ENCODE measurements at places on chromosomes 16 and 17. TPM values are rescaled to one million over a fixed set of nuclear protein-coding genes. Genes with fewer than 3 reads are reported as not detected.

DNA sequence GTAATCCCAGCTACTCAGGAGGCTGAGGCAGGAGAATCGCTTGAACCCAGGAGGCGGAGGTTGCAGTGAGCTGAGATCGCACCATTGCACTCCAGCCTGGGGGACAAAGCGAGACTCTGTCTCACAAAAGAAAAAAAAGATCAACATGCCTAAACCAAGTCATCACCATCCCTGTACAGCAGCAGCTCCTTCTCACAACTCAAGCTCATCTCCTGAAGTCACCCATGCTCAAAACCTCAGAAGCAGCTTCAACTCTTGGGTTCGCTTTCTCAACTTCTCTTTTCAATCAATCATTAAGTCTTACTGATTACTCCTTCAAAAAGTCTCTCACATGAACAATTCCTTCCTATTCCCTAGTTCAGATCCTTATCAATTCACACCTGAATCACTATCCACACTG is 31.3 kb downstream of the PHLPP2 start:
- no peaks in the 10 kb centered on the region for H3K27me3 ChIP-seq
- no peak overlapping the region for H3K4me3 ChIP-seq
- no peaks in the 10 kb centered on the region for H3K4me1 ChIP-seq
- H3K27ac ChIP-seq: no peak overlapping the region
- H3K36me3 ChIP-seq: peaks cover 26% of the 10 kb centered on the region
- no peak for DNase-seq

GRCh38 chr17:66427134-66427533 is 124.7 kb downstream of the PRKCA start:
- H3K4me1 ChIP-seq: no peaks in the 10 kb centered on the region
- DNase-seq: no peak
- H3K27me3 ChIP-seq: no peaks in the 10 kb centered on the region

DNA sequence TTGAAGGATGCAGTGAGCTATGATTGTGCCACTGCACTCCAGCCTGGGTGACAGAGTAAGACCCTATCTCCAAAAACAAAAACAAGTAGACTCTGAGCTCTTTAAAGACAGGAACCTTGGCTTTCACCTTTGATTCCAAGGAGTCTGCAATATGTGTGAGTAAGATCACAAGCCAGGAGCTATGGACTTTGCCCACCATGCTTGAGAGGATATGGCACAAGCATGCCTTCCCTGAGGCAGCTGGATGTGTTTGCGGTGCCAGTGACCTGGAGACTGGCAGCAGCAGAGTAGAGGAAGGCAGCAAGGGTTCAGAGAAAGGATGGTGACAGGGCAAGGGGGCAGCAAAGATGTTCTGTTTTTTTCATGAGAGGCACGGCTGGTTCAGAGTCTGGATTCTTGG is 14.5 kb upstream of the PRKCA start:
- no peak overlapping the region for H3K27ac ChIP-seq
- no peak overlapping the region for H3K4me3 ChIP-seq
- H3K4me1 ChIP-seq: no peaks in the 10 kb centered on the region
- no peak for DNase-seq
- H3K27me3 ChIP-seq: no peaks in the 10 kb centered on the region

- no peak overlapping the region for H3K4me3 ChIP-seq
- no peaks in the 10 kb centered on the region for H3K27me3 ChIP-seq
- no peaks in the 10 kb centered on the region for H3K36me3 ChIP-seq
- H3K4me1 ChIP-seq: peaks cover 41% of the 10 kb centered on the region
These were observed 67.3 kb downstream of the ANKRD11 start for GRCh38 chr16:89422905-89423630.

GRCh38 chr16:64304951-64305350 is 816.9 kb downstream of the CDH11 start:
- DNase-seq: no peak
- H3K27ac ChIP-seq: no peak overlapping the region
- no peak overlapping the region for H3K4me3 ChIP-seq
- no peaks in the 10 kb centered on the region for H3K36me3 ChIP-seq
- no peaks in the 10 kb centered on the region for H3K4me1 ChIP-seq

DNA sequence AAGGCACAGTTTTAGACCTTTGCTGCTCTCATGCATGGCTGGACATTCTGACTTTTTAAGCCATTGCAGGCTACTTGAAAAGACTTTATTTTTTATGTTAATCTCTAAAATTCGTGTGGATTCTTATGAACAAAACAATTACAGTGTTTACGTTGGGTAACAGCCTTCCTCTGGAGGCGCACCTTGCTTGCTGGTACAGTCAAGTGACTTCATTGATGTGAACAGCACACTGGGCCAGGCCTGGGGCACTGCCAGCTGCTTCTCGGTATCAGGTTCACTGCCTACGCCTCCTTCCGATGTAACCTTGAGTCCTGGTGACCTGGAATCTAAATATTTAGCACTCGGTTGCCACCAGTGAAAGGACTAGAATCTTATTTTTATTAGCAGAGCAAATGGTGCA is 27.8 kb downstream of the MARCHF10 start:
- H3K27me3 ChIP-seq: no peaks in the 10 kb centered on the region
- H3K4me3 ChIP-seq: no peak overlapping the region
- H3K36me3 ChIP-seq: no peaks in the 10 kb centered on the region

DNA sequence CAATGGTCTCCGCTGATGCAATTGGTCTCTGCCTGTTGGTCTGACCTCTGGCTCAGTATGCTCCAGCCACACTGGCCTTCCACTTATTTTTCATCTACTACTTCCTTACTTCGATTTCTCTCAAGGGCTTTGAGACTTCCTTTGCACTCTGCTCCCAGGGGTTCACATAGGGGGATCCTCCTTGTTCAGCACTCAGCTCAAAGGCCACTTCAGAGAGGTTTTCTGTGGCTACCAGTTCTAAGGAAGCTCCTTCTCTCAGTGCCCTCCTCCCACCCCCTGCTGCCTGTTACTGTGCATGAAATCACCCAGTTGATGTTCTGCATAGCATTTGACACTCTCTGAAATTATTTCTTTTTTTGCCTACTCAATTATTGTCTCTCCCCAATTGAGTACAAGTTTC is 476.4 kb downstream of the HS3ST3B1 start:
- H3K27me3 ChIP-seq: no peaks in the 10 kb centered on the region
- no peak for DNase-seq
- H3K4me3 ChIP-seq: no peak overlapping the region
- no peak overlapping the region for H3K27ac ChIP-seq
- H3K4me1 ChIP-seq: no peaks in the 10 kb centered on the region

DNA sequence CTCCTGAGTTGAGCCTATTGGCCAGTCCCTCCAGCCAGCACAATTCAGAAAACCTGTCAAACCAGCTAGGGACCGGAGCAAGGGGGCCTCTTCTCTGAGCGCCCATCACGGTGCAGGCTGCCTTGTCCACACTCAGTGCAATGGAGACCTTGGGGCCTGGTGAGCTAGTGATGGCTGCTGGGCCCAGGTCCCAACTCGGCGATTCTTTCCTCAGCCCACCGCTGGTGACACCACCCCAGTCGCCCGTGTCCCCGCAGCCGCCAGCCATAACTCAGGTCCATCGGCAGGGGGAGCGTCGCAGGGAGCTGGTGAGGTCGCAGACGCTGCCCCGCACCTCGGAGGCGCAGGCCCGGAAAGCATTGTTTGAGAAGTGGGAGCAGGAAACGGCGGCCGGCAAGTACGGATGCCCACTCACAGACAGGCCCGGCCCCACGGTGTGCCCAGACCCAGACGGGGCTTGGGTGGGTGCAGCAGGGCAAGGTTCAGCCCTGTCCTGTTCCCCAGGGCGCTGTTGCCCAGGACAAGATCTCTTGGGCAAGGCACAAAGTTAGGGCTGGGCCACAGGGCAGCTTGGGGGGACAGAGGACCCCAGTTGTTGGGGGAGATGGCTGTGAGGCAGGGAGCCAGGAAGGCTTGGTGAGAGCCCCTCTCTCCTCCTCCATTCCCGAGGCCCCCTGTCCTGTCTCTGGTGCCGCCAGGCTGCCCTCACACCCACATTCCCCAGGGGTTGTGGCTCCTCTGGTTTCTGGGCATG is 10.8 kb downstream of the SMTNL2 start:
- no peak overlapping the region for H3K27ac ChIP-seq
- no peaks in the 10 kb centered on the region for H3K36me3 ChIP-seq
- DNase-seq: peak; percentile 87
- peak overlapping the region; percentile 4 for H3K4me3 ChIP-seq
- H3K27me3 ChIP-seq: no peaks in the 10 kb centered on the region

Gene COL1A1
- total RNA-seq: 155 TPM

Gene INTS2
- total RNA-seq: 11.1 TPM

Gene MRC2
- 32.1 TPM for total RNA-seq

Gene CCL7
- not detected for total RNA-seq

Gene CCDC144A
- total RNA-seq: 16.9 TPM

Measured in upper lobe of left lung (tissue), 6 donors.